ENCODE measurements at places on chromosomes 2 and 18.

- ATAC-seq: no peak
Measured at GRCh38 chr2:230875347-230876315, 10.9 kb downstream of the ITM2C start.

DNA sequence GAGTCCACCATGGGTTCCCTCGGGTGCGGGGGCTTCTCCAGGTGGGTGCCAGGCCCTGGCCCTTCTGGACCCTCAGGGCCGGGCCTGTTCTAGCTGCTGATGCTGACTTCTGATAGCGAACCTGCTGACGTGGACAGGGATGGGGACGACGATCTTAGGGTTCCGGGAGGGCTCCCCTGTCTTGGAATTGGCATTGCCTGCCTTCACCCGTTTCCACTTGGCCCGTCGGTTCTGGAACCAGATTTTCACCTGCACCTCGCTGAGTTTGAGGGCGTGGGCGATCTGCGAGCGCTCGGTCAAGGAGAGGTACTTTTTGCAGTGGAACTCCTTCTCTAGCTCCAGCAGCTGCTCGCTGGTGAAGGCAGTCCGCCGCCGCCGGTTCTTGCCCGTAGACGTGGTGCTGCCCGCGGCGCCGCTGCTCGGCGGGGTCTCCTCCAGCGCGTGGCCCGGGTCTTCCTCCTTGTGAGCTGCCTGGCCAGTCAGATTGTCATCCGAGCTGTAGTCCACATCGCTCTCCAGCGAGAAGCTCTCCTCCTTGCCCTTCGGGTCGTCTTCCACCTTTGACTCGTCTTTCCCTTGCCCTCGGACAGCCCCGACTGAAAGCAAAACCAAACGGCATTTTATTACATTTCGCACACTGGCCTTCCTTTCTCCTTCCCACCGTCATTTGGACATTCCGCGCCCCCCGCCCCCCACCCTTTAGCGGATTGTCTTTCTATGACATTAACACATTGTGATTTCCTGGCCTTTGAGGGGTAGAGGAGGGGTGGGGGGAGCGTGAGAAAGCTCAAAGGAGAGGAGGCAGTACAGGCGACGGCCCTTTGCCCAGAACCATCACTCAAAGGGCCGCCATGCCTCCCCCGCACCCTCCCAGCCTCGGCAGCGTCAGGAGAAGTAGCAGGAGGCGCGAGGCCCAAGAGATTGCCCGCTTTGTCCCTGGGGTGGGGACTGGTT is 2.1 kb downstream of the GBX2 start:
- ATAC-seq: peak; percentile 18

GRCh38 chr18:46320928-46321711 is 216.9 kb downstream of the HAUS1 start:
- peak; percentile 58 for ATAC-seq

GRCh38 chr2:230714136-230714480 is 1.5 kb downstream of the CAB39 start:
- peak; percentile 72 for ATAC-seq

- no peak for ATAC-seq
Measured at GRCh38 chr2:201833781-201834180, 27.4 kb downstream of the CDK15 start.

DNA sequence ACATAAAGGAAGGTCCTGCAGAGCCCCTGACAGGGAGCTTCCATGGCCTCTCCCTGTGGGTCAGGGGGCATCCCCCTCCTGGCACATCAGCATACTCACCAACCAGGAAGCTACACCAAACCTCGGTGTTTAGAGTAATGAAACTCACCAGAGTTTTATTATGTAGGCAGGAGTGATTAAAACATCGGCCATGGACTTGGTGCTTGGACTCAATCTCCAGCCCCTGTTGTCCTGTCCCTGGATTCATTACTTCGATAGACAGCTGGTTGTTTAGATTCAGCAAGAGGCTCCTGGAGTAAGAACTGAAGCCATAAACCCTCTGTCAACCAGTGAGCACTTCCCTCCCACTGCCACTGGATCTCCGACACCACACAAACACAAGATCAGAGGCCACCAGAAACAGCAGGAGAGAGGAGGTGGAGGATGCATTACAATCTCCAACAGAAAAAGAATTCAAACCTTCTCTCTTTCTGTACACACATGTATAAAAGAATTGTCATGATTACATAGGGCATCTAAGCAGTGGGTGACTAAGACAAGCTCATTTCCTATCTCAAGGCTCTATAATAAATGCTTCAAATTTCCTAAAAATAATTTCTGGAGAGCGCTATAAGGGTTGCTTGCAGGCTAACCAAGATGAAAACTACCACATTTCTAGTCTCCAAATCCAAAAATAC is 27.2 kb downstream of the TBC1D8 start:
- ATAC-seq: peak; percentile 6

DNA sequence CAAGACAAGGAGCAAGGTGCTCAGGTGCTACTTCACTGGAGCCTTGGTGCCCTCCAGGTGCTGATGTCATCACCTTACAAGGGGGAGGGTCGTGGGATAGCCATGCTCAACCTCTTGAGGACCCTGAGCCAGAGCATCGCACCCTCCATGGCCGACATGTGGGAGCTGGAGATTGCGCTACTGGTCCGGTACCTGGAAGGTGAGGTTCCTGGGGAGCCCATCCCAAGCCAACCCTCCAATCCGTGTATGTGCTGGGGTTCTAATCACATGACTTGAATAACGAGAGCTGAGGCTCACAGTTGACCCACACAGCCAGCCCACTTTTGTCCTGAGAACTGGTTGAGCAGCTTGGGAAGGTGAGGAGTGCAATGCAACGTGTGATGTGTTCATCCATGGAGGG is 25.9 kb downstream of the MROH2A start:
- ATAC-seq: no peak

GRCh38 chr2:160054984-160055725 is 7.3 kb downstream of the PLA2R1 start:
- ATAC-seq: no peak

DNA sequence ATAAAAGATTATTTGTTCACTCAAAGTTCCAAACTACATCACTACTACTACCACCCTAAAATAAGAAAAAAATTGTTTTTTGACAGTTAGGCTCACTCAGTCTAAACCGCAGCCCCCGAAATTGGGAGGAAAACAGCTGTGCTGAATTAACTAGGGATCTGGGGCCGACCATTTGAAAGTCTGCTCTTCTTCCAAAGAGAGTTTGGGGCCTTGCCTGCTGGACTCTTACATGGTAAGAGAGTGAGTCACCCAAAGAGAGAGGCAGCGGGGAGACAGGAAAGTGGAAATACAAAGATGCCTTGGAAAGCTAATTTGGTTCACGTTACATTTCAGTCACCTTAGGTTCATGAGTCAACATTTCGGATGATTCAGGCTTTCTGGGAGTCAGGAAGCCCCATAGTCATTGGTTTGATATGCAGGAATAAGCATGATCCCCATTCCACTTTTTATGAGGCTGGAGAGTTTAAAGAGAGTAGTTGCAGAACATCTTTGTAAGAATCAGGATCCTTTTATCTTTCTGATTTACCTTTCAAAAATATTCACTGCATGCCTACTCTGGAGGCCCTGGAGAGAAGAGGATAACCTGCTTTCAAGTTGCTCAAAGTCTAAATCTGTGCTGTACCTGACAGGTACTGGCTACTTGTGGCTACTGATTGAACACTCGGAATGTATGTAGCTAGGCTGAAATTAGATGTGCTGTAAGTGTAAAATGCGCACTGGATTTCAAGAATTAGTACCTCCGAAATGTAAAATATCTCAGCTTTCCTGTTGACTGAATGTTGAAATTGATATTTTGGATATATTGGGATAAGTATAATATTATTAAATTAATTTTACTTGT is 995 bp upstream of the RTN4 start:
- ATAC-seq: peak; percentile 65

DNA sequence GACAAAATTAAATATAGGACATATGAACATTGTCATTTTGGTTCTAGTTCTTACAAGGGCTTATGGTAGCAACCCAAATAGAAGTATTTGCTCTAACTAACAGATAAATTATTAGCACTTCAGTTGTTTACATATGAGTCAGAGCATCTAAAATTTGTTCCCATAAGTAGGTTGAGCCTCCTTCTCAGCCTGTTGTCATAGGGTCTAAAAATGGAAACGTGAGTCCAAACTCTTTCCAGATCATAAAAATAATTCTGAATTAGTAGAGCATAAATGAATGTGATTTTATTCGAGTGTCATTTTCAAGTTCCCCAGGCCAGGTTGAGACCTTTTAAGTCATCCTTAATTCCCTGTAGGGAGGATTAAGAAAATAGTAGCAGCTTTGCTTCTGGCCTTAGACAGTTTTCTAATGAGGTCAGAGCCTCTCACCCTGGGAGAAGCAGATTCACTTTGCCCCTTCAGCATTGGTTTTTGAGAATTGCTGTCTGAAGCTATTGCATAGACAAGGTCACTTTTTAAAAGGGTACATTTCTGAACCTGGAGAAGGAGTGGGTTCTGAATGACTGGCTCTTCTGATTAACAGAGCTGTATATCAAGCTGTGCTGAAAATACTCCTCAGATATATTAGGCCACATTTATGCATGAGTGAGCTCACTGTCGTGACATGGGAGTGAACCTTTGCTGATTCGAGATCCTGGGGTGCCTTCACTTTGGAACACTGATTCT is 164.3 kb downstream of the NEDD4L start:
- ATAC-seq: peak; percentile 28

GRCh38 chr18:1668279-1668678 is 763.6 kb downstream of the ADCYAP1 start:
- no peak for ATAC-seq

GRCh38 chr2:174327021-174327840 is 7.5 kb upstream of the SP9 start:
- peak; percentile 44 for ATAC-seq

DNA sequence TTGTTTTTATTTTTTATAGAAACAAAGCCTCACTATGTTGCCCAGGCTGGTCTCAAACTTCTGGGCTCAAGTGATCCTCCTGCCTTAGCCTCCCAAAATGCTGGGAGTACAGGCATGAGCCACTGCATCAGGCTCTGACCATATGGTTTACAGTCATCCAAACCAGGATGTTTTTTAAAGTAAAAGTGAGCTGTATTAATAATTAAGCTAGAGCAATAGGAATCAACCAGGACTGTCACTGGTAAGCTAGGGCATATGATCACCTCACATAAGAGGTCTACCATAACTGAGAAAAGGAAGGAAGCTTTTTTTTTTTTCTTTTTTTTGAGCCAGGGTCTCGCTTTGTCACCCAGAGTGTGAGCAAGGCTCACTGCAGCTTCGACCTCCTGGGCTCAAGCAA is 8.5 kb upstream of the RBBP8 start:
- ATAC-seq: no peak

- ATAC-seq: peak; percentile 37
Measured at GRCh38 chr2:177758591-177759371, 313.8 kb downstream of the PDE11A start.

DNA sequence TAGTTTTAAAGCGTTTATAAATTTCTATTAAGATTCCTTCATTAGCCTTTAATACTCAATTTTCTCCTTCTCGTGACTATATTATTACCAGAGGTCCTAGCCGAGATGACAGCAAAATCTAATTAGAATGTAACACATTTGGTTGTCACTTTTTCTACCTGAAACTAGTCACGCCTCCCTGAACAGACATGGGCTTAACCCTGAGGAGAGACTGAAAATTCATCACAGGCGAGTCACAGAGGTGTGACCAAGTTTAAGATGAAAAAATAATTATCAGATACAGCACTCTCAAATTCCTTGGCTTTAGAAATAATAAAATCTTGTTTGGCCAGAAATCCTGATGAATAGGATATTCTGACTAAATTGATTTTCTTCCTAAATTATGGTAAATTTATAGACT is 834.4 kb upstream of the SLC39A10 start:
- ATAC-seq: no peak

- ATAC-seq: no peak
Measured at GRCh38 chr2:72974436-72974754, 57.1 kb downstream of the EMX1 start.

DNA sequence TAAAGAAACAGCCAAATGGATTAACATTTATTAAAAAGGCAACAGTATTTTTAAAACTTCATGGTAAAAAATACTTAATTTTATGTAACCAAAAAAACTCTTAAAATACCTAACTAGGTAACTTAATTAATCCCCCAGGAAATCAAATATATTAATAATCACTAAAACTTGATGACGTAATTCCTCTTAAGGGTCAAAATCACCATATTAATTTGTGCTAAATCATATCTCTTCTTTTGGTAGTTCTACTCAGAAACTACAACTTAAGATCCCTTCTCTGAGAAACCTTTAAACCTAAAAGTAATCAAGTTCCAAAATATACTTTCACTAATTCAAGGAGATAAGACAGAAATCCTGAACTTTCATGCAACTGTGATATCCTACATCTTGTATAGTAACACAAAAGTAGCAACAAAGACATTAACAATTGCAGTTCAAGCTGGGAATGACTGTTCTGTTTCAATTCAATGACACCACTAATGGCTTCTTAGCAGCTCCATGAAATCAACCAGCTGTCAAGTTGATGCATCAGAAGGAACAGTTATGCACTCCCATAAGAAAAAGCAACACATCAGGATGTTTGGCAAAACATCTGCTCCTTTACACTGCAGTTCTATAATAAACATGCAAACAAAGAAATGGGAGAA is 4.0 kb downstream of the BAZ2B start:
- ATAC-seq: no peak

- ATAC-seq: peak; percentile 34
Measured at GRCh38 chr18:67670024-67670543, 153.6 kb upstream of the DSEL start.

- no peak for ATAC-seq
Measured at GRCh38 chr2:183950673-183951072, 647.7 kb upstream of the ZNF804A start.

DNA sequence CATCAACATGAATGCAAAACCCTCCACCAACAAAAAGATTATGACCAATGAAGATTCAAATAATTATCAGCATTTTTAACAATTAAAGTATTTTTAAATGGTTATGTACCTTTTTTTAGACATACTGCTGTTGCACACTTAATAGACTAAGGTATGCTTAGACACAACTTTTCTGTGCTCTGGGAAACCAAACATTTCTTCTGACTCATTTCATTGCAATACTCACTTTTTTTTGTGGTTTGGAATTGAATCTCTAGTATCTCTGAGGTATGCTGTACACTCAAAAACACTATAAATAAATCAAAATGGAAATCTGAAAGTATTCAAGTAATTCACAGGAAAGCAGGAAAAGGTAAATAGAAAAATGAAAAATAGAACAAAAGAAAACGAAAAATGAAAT is 247.9 kb upstream of the POU3F3 start:
- ATAC-seq: no peak

GRCh38 chr18:12773369-12773768 is 70.5 kb downstream of the PSMG2 start:
- ATAC-seq: no peak

Data from SK-N-SH treated with all-trans-retinoic acid at 6 μM for 48 hours (cell line).